Hematopoietic multipotent progenitor cell treated with erythropoietin and hydrocortisone succinate and interleukin-3 and kit ligand, for 17 days (in vitro differentiated cells): ENCODE measurements at places on chromosomes 12 and 14.
A peak's percentile ranks its signal among the peaks of the same experiment; 100 is the strongest.

DNA sequence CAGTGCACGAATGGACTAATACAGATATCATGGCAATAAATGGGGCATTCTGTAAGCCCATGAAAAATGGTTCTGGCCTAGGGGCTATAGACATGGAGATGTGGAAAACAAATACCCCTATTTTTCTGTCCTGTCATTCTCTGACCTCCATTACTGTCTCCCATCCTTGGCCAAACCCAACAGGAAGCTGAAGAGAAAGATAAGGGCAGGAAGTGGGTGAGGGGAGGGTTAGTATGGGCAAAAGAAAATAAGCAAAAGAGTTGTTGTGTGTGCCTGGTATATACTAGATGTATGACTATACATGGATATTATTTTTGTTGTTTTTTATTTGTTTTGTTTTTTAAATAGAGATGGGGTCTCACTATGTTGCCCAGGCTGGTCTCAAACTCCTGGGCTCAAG lies 339.3 kb downstream of the PCNX1 start:
- no peak for DNase-seq

DNA sequence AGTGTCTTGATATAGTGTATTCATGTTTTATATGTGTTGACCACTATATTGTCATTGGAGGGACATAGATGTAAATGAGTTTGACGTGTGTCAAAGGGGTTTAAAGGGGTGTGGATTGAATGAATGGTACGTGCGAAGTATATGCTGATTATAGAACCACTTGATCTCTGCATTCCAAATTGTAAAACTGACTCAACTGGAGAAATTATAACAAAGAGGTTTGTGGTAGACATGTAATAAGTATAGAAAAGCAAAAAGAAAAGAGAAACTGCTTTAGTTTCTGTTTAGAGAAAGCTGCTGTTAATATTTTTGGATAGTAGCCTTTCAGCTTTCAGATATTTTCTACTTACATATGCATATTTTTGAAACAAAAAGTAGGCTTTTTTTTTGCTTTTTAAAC lies 8.9 kb upstream of the MYRFL start:
- DNase-seq, result no peak

GRCh38 chr12:31895449-31896150 lies 63.6 kb upstream of the RESF1 start:
- DNase-seq, result no peak

DNA sequence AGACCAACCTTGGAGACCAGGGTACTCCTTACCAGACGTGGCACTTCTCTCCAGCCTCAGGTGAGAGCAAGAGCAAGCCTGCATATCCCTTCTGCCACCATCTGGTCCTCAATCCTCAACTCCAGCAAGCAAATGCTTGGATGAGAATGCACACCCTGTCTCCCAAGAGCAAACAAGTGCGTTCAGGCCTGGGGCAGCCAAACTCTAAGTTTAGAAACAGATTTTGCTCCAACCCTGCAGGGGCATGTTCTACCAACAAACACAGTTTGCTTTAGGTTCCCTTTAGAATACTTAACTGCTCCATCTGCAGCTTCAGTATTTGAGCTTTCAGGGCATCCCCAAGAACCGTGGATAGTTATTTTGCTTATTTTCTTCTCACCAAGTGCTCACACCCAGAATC lies 55.9 kb upstream of the FICD start:
- DNase-seq, result no peak

DNA sequence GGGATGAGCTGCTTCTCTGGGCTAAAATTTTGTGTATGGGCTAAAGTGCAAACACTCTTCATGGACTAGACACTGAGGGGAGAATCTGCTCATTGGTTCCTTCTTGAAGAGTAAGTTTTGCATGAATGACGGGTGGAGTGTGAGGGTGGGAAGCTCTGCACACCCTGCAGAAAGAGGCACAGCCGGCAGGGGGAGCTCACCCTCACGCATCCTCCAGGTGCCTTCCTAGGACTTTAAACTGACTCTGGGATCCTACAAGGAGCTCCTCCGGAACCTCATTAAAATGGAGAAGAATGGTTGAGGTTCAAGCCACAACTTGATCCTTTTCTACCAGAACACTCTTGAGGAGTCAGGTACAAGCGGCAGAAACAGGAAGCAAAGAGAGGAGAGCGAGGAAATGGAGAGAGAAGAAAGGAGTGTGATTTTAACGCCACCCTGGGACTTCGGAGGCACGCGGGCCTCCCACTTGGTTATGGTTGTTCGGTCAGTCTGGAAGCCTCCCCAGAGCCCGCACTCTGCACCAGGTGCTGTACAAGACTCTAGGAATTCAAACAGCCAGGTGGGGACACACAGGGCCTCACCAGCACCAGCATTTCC lies 87.5 kb downstream of the SETD3 start:
- peak; percentile 34 for DNase-seq

GRCh38 chr12:42585841-42586216 lies 3.7 kb downstream of the PRICKLE1 start:
- DNase-seq, result no peak

- DNase-seq, result no peak
These were observed 13.6 kb downstream of the FAM222A start for GRCh38 chr12:109727039-109727723.

DNA sequence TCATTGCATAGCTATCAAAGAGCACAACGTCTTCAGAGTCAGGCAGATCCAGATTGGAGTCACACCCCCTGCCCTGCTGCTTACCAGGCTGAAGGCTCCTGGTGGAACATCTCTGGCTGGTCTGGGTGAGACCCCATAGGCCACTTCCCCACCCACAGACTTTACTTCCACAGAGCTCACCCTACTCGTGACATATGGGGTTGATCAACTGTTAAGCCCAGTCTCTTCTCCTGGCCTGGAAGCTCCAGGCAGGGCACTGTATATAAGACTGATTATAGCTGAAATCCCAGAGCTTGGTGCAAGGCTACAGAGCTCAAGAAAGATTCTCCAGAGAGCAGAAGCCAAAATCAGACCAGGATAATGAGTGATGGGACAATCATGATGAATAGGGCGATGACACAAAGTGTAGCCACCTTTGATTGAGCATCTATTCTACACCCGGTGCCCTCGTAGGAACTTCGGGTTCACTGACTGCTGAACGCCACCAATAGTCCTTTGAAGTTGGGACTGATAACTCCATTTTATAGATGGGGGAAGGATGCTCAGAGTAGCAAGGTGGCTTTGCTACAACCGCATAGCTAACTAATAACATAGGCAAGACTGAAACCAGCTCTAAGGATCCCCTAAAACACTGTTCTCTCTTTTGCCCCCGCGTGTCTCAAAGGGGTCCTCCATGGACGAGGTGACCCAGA lies 287.8 kb downstream of the BCL11B start:
- DNase-seq, result no peak

DNA sequence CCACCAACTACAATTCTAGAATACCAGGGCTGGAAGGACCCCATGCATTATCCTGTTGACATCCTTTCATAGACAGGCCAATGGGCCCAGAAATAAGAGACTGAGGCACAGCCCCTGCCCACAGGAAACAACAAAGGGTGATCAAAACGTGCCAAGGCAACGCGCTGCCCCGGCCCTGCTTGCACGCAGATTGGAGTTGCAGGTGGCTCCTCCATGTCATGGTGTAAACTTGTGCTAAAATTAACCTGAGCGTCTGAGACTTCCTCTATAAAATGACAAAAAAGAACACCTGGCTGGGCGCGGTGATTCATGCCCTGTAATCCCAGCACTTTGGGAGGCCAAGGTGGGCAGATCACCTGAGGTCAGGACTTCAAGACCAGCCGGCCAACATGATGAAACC lies 30.1 kb downstream of the SPRING1 start:
- no peak for DNase-seq

DNA sequence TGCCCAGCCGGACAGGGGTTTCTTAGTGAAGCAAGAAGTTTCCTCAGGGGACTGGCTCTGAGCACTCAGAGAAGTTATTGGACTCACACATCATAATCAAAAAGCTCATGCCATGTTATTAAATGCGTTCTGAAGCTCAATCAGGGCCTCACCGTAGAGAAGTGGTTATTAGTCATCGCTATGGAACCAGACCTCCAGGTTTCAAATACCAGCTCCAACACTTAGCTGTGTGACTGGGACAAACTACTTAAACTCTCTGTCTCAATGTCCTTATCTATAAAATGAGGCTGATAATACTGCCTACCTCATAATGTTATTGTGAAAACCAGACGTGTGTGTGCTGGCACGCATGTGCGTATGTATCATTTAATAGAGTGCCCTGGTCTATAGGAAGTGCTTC lies 7.3 kb downstream of the STAT6 start:
- no peak for DNase-seq

GRCh38 chr14:83992857-83993256 lies 1537.1 kb upstream of the FLRT2 start:
- DNase-seq, result no peak

GRCh38 chr12:9605483-9605882 lies 2.2 kb downstream of the KLRB1 start:
- no peak for DNase-seq

DNA sequence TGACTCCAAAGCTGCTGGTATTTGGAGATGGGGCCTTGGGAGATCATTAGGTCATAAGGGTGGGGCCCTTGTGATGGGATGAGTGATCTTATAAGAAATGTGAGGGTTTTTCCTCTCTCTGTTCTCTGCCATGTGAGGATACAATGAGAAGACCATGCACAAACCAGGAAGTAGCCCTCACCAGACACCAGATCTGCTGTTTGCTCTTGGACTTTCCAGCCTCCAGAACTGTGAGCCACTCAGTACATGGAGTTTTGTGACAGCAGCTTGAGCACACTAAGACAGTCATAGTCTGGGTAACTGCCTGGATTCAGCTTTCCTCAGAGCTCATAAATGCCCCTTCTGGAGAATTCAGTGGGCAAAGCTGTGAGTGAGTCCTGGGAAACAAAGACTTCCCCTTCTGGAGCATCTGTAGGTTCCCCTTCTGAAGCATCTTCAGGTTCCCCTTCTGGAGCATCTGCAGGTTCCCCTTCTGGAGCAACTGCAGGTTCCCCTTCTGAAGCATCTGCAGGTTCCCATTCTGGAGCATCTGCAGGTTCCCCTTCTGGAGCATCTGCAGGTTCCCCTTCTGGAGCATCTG lies 11.0 kb upstream of the PPP4R3A start:
- no peak for DNase-seq

DNA sequence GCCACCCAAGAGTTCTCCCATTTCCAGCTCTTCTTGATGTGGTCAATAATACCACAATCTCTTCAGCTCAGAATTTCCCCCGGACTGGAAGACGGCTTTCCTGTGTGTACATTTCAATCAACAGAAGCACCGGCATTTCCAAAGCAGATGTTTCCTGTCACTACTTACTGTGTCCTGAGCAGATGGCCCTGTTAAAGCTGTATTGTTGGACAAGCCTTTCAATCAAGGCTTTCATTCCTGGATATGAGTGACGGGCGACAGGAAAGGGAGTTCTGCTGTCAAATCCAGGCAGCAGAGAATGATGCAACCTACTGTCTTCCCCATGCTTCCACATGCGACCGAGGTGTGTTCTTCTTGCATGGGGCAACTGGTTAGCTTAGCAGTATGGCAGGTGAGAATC lies 76.4 kb upstream of the CCDC60 start:
- DNase-seq, result no peak

- no peak for DNase-seq
These were observed 74.7 kb downstream of the LLPH start for GRCh38 chr12:66055837-66056319.

- DNase-seq, result no peak
These were observed 271.6 kb downstream of the CACNA1C start for GRCh38 chr12:2324387-2324786.

GRCh38 chr14:102020058-102020971 lies 55.9 kb downstream of the DYNC1H1 start:
- no peak for DNase-seq

DNA sequence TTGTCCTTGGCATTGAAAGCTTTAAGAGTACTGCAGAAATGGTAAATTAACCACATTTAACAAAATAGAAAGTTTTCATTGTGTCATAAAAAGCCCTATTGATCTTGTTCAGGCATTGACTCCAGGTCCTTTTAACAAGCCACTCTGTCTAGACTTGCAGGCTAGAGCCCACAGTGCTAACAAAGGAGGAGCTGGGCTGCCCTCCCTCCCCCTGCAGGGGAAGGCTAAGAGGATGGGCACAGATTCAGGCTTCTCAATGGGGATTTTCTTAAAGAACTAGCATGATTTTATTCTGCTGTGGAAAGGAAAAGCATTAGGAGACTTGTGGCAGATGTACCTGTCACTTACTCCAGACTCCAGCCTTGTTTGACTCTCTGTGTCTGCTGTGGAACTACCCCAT lies 463.6 kb downstream of the NRXN3 start:
- no peak for DNase-seq

GRCh38 chr12:30692470-30692869 lies 3.2 kb downstream of the IPO8 start:
- no peak for DNase-seq

- no peak for DNase-seq
These were observed 433.6 kb downstream of the ZFP36L1 start for GRCh38 chr14:68359022-68359836.

GRCh38 chr12:48932878-48933277 lies 7.6 kb upstream of the FKBP11 start:
- no peak for DNase-seq
